ENCODE measurements at places on chromosomes 11 and 22.
A peak's percentile ranks its signal among the peaks of the same experiment; 100 is the strongest.

- no peak for DNase-seq
These were observed 55.2 kb upstream of the BARX2 start for GRCh38 chr11:129320494-129320893.

GRCh38 chr11:75035256-75035655 is 46.5 kb downstream of the NEU3 start:
- no peak for DNase-seq

- DNase-seq, result no peak
These were observed 14.8 kb downstream of the APLNR start for GRCh38 chr11:57222239-57222638.

- DNase-seq, result no peak
These were observed 960.1 kb downstream of the NTM start for GRCh38 chr11:132330515-132330914.

- DNase-seq, result no peak
These were observed 100.1 kb downstream of the NAV2 start for GRCh38 chr11:19812710-19813109.

- no peak for DNase-seq
These were observed 34.0 kb downstream of the UQCR10 start for GRCh38 chr22:29801153-29801552.

- DNase-seq, result peak; percentile 42
These were observed 98.3 kb upstream of the CHRM4 start for GRCh38 chr11:46489656-46490560.

DNA sequence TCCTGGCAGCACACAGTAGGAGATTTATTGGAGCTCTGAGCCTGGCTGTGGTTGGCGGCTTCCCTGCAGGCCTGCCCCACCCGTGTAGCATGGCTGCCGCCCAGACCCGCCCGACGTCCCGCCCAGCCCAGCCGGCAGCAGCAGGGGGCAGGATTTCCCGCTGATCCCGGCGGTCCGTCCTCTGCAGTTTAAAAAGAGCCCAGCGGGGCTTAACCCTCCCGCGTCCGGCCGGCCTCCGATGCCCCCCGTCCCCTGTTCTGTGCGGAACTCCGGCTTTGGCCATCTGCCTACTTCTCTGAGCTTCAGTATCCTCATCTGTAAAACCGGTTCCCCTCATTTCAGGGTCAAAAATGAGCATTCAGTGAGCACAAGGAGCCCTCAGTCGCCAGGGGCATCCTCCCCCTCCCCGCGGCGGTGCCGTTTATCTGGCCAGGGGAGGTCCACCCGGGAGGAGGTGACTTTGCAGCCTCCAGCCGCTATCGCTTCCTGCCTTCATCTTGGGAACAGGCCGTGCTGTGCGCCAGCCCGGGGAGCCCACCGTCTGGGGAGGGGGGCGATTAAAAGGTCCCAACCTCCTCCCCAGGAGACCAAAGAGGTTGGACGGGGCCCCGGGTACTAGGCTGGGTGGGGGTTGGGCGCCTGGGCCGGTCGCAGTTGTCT is at the start of gene GAS2L1:
GAS2L1 (plus strand) TSS at position 476 of the 660 bp plus-strand sequence. CDS start 1,456 bp downstream, outside the sequence.
- DNase-seq, result peak; percentile 34

- peak; percentile 62 for DNase-seq
These were observed 1.9 kb downstream of the NEAT1 start for GRCh38 chr11:65424205-65425104.

DNA sequence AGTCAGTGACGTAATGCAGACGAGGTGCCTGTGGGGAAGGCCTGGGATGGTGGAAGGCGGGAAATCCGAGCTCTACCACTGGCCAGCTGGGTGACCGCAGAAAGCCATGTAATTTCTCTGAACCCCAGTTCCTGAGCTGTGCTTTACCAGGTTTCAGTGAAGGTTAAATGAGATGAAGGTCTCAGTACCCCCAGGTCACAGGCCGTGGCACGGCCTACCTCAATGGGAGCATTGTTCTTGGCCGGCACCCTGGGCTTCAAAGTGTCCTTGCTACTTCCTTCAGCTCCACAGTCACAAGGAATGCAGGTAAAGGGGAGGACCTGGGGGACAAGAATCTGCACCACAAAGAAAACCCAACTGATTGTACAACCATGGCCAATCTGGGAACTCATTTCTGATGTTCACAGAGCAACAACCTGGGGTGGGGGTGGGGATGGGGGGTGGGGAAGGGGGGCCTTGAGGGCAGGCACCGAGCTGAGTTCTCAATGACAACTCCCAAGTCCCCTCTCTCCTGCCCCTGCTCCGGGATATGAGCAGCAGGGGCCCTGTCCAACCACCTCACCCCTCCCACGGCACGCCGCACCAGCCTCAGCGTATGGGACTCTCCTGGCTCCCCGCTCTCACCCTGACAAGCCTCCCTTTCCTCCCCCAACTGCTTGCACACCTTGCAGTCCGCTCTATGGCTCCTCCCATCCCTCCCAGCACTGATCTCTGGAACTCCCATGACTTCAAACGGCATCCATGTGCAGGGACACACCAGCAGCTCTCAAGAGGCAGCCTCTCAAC is 59.1 kb upstream of the ARFGAP3 start:
- no peak for DNase-seq

- DNase-seq, result no peak
These were observed 11.4 kb upstream of the PDGFB start for GRCh38 chr22:39256186-39256552.

- DNase-seq, result no peak
These were observed 21.6 kb downstream of the ANO1 start for GRCh38 chr11:70099578-70100279.

DNA sequence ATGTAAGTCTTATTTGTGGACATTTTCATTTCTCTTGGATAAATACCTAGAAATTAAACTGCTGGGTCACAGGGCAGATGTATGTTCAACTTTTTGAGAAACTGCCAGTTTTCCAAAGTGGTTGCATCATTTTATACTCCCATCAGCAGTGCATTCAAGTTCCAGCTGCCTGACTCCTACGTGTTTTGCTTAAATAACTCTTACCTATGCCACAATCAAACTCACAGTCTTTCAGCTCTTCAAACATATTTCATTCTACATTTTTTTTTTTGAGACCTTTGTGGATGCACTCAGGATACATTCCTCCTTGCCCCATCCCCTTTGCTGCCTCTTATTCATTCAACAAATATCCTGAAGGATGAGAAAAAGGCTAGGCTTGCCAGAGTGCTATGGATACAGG is 9.2 kb downstream of the TCF20 start:
- no peak for DNase-seq

GRCh38 chr11:17395554-17395961 is 7.1 kb upstream of the KCNJ11 start:
- no peak for DNase-seq

GRCh38 chr11:37105427-37105826 is 507.4 kb upstream of the RAG2 start:
- DNase-seq, result no peak
